ENCODE measurements at places on chromosomes 1 and 21. TPM values are rescaled to one million over a fixed set of nuclear protein-coding genes. Genes with fewer than 3 reads are reported as not detected.
A peak's percentile ranks its signal among the peaks of the same experiment; 100 is the strongest.

CEP350 gene
- 73.8 TPM for total RNA-seq

SPSB1 gene
- total RNA-seq, result 107 TPM

BSND gene
- total RNA-seq, result not detected

RAP1GAP gene
- 0.27 TPM for total RNA-seq

CBR3 gene
- total RNA-seq, result 19.3 TPM

CYP4X1 gene
- 29.6 TPM for total RNA-seq

CFHR3 gene
- total RNA-seq, result 0.81 TPM

DNA sequence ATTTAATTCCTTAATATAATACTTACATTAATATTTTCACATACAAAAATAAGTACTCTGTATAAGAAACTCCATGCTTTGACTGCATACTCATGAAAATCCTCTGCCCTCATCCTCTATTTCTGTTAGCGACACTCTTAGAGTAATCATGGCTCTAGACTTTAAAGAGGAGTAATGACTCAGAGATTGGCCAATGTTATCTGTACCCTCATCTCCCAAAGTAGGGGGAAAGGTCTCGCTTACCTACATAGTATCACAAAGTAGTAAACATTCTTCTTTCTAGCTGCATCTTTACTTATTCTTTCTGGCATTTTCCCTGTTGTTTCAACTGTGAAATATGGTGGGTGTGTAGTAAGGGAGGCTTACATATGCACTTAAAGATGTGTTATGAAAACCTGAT, 29.8 kb upstream of the SPAG17 start:
- no peaks in the 10 kb centered on the region for H3K27me3 ChIP-seq
- no peak for DNase-seq
- H3K4me1 ChIP-seq, result no peaks in the 10 kb centered on the region
- H3K27ac ChIP-seq, result no peak overlapping the region

DNA sequence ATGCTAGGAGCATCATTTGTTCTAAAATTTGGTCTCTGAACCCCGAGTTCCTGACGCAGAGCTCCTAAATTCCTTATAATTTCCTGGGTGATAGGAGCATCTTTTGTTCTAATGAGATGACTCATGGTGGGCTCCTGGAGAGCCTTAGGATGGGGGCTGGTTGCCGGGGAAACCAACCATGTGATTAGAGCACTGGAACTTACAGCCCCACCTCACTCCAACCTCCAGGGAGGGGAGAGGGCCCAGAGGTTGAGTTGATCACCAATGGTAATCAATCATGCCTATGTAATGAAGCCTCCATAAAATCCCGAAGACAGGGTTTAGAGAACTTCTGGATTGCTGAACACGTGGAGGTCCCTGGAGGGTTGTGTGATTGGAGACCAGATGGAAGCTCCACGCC, 7.7 kb downstream of the SHISAL2A start:
- no peaks in the 10 kb centered on the region for H3K36me3 ChIP-seq
- no peak for DNase-seq
- no peaks in the 10 kb centered on the region for H3K27me3 ChIP-seq
- no peak overlapping the region for H3K27ac ChIP-seq

DNA sequence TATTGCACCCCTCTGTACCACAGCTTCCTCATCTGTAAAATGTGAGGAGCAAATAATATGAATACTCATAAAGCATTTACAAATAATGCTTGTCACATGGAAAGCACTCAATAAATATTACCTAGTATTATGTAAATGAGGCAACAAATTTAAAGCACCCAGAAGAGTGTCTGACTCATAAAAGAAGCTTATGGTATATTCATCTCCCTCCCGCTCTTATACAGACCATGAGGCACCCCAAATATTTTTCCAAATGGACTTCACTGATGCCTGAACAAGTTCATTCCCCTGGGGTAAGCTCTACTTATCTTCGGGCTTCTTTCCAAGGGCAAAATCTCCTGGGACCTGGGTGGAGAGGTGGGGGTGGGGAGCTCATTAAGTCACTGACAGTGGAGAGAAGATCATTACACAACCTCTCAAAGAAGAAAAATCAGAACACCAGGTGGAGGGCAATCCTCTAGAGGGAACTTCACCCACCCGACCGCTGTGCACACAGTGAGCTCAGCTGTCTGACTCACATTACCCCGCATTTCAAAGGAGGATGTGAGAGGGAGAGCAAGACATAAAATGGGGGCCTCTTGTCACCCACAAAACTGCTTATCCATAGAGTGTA, 166.2 kb downstream of the ASTN1 start:
- no peaks in the 10 kb centered on the region for H3K4me1 ChIP-seq
- H3K27ac ChIP-seq, result no peak overlapping the region
- no peak overlapping the region for H3K4me3 ChIP-seq
- no peaks in the 10 kb centered on the region for H3K27me3 ChIP-seq
- H3K36me3 ChIP-seq, result no peaks in the 10 kb centered on the region
- no peak for DNase-seq

DNA sequence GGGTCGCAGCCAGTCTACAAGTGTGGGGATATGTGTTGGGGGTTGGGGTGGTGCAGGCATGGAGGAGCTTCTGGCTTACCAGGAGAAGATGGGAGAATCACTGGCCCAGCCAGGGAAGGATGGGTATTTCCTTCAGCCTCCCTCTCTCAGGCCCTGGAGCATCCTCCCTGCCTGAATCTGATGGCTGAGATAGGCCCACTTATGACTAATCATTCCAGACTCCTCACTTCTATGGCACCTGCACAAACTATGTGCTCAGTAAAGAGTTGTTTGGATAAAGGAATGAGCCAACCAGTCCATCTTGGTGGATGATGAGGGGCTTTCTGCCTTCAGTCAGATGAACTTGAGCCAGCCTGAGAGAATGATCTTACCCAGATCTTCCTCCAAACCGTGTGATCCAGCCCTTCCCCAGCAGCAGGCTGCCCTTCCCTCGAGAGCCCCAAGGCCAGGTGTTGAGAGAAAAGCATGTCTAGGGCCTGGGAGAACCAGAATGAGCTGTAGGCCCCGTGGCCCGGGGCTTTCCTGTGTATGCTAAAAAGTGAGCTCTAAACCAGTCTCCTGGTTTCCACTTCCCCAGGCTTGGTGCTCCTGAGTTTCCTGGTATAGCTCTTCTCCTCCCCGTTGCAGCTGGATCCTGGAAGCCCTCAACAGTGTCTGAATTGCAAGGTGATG, 1.3 kb downstream of the GPA33 start:
- peaks cover 9% of the 10 kb centered on the region for H3K4me1 ChIP-seq
- H3K36me3 ChIP-seq, result no peaks in the 10 kb centered on the region
- H3K27ac ChIP-seq, result no peak overlapping the region
- H3K27me3 ChIP-seq, result no peaks in the 10 kb centered on the region
- no peak for DNase-seq

DNA sequence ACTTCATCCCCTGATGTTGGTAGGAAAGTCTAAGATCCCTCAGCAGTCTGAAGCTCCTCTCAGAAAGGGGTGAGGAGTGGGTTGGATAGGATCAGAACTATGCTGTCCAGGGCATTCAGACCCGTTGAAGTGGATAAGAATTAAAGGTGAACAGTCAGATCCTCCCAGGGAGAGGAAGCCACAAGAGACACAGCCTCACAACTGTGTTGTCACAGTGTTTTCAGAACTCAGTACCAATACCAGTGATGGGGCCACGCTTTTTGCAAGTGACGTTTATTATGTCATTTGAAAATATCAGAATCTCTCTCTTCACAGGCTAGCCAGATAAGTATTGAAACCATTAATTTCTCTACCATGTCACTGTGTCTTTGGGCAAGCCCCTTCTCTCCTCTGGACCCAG, 15.4 kb upstream of the EPS15 start:
- no peaks in the 10 kb centered on the region for H3K36me3 ChIP-seq
- H3K4me3 ChIP-seq, result no peak overlapping the region
- H3K4me1 ChIP-seq, result no peaks in the 10 kb centered on the region

- peaks cover 25% of the 10 kb centered on the region for H3K4me1 ChIP-seq
- H3K36me3 ChIP-seq, result no peaks in the 10 kb centered on the region
Measured at GRCh38 chr21:39022466-39022862, 160.8 kb downstream of the PSMG1 start.

- H3K27ac ChIP-seq, result no peak overlapping the region
- no peak for DNase-seq
- H3K4me3 ChIP-seq, result no peak overlapping the region
- no peaks in the 10 kb centered on the region for H3K4me1 ChIP-seq
- no peaks in the 10 kb centered on the region for H3K36me3 ChIP-seq
Measured at GRCh38 chr1:208576425-208576824, 332.2 kb upstream of the PLXNA2 start.

GRCh38 chr1:109239409-109240068, 9.8 kb upstream of the CELSR2 start:
- H3K27me3 ChIP-seq, result no peaks in the 10 kb centered on the region
- H3K4me3 ChIP-seq, result no peak overlapping the region
- H3K36me3 ChIP-seq, result peaks cover 47% of the 10 kb centered on the region
- H3K27ac ChIP-seq, result no peak overlapping the region

GRCh38 chr1:77513839-77514763, 168.4 kb downstream of the ZZZ3 start:
- H3K27ac ChIP-seq, result no peak overlapping the region
- H3K4me1 ChIP-seq, result peaks cover 5% of the 10 kb centered on the region
- H3K27me3 ChIP-seq, result no peaks in the 10 kb centered on the region
- H3K4me3 ChIP-seq, result peak overlapping the region; percentile 25
- DNase-seq, result no peak

DNA sequence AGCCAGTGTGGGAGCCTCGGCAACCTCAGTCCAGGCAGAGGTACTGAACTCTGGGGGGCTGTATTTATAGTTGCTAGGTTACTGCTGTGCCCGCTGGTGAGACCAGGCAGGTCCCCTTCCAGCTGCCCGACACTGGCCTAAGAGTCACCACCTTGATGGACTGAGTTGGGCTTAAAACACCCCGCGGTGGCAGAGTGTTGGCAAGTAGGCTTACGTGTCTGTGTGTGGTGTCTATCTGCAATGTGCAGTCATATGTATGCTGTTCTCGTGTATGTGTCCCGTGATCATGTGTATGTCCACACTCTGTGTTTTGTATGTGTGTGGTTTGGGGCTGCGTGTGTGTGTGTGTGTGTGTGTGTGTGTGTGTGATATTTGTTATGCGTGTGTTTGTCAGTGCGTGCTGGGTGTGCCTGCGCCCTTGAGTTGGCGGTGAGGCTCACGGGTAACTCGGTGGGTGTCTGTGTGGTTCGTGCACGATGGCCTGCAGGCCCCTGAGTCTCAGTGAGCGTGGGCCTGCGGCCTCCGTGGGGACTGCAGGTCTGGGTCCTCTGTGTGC, 65.5 kb downstream of the MEF2D start:
- H3K27me3 ChIP-seq, result peaks cover 78% of the 10 kb centered on the region
- peak overlapping the region; percentile 67 for H3K4me3 ChIP-seq
- no peak overlapping the region for H3K27ac ChIP-seq
- peaks cover 9% of the 10 kb centered on the region for H3K4me1 ChIP-seq
- no peaks in the 10 kb centered on the region for H3K36me3 ChIP-seq

GRCh38 chr1:169866577-169866976, 27.1 kb downstream of the SCYL3 start:
- H3K4me3 ChIP-seq, result no peak overlapping the region
- DNase-seq, result no peak
- no peaks in the 10 kb centered on the region for H3K4me1 ChIP-seq
- H3K36me3 ChIP-seq, result peaks cover 66% of the 10 kb centered on the region
- no peaks in the 10 kb centered on the region for H3K27me3 ChIP-seq

- no peak overlapping the region for H3K27ac ChIP-seq
- no peaks in the 10 kb centered on the region for H3K36me3 ChIP-seq
- no peaks in the 10 kb centered on the region for H3K4me1 ChIP-seq
- no peaks in the 10 kb centered on the region for H3K27me3 ChIP-seq
- no peak overlapping the region for H3K4me3 ChIP-seq
Measured at GRCh38 chr1:5223206-5223605, 568.8 kb downstream of the AJAP1 start.

GRCh38 chr1:198558402-198558801, 17.9 kb upstream of the ATP6V1G3 start:
- H3K36me3 ChIP-seq, result no peaks in the 10 kb centered on the region
- H3K4me1 ChIP-seq, result no peaks in the 10 kb centered on the region
- no peak overlapping the region for H3K4me3 ChIP-seq
- no peaks in the 10 kb centered on the region for H3K27me3 ChIP-seq
- no peak for DNase-seq

GRCh38 chr1:48878191-48878940, 101.7 kb upstream of the BEND5 start:
- DNase-seq, result no peak
- no peak overlapping the region for H3K4me3 ChIP-seq
- H3K36me3 ChIP-seq, result no peaks in the 10 kb centered on the region
- H3K27me3 ChIP-seq, result no peaks in the 10 kb centered on the region
- no peak overlapping the region for H3K27ac ChIP-seq

DNA sequence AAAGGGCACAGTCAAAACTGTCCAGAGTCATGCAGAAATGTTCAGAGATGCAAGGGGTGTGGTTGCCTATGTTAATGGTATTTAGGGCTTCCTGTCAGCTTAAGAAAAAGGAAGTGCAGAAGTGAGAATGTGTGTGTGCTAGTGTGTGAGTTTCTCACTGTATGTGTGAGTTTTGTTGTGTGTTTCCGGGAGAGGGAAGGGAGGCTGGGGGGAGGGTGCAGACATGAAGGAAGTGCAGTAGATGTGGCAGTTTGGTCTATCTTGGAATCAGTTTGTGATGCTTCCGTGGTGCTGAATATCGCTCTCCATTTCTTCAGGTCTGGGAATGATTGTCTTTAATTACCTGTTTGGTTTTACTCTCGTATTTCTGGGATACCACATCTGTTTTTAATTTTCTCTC, 16.5 kb upstream of the ATP6V1G3 start:
- no peak overlapping the region for H3K4me3 ChIP-seq
- no peak overlapping the region for H3K27ac ChIP-seq

DNA sequence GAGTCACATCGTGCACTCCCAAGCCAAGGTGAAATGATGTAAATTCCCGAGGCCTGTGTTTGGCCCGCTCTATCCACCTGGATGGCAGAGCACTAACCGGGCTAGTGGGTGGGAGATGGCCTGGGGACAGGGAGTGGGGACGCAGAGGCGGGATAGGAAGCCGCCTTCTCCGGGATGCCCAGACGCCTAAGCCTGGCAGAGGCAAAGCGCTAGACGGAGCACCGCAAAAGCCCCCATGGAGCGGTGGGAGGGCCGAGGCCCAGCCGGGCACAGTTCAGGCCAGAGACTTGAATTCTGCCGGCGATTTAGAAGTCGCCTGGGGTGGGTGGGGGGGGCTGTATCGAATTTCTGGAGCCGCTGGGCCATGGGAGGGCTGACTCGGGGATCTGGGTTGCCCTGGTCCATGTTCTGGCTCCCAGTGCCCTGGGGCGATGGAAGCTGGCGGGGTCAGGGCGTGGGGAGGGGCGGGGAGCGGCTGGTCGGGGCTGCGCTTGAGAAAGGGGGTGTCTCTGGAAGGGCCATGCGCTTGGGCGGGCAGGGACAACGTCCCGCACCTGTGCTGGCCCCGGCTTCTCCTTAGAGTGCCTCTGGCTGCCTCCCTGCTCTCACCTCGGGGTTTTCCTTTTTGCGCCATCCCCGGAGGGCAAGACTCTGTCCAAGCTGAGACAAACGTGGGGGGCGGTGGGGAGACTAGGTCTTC, 28.0 kb downstream of the KIAA2013 start:
- no peaks in the 10 kb centered on the region for H3K36me3 ChIP-seq
- no peak overlapping the region for H3K4me3 ChIP-seq
- H3K27me3 ChIP-seq, result no peaks in the 10 kb centered on the region
- H3K4me1 ChIP-seq, result no peaks in the 10 kb centered on the region
- no peak for DNase-seq

- H3K36me3 ChIP-seq, result no peaks in the 10 kb centered on the region
- DNase-seq, result no peak
- no peaks in the 10 kb centered on the region for H3K27me3 ChIP-seq
Measured at GRCh38 chr1:207752456-207752998, 673 bp downstream of the CD46 start.

- no peaks in the 10 kb centered on the region for H3K36me3 ChIP-seq
- H3K4me3 ChIP-seq, result no peak overlapping the region
- DNase-seq, result no peak
- H3K27me3 ChIP-seq, result no peaks in the 10 kb centered on the region
- H3K4me1 ChIP-seq, result peaks cover 10% of the 10 kb centered on the region
Measured at GRCh38 chr21:35252831-35253230, 203.7 kb upstream of the RUNX1 start.
